ENCODE measurements at places on chromosomes 6 and 20. TPM values are rescaled to one million over a fixed set of nuclear protein-coding genes. Genes with fewer than 3 reads are reported as not detected.

The HCRTR2 gene
- not detected for total RNA-seq

The ZBTB9 gene
- total RNA-seq, result 7.5 TPM

The NKX2-4 gene
- total RNA-seq, result not detected

The CFAP206 gene
- 0.48 TPM for total RNA-seq

The PCED1A gene
- 35.8 TPM for total RNA-seq

The TSPYL4 gene
- total RNA-seq, result 2.9 TPM

The AVP gene
- not detected for total RNA-seq

The GABBR1 gene
- total RNA-seq, result 4.9 TPM

The PLA2G7 gene
- total RNA-seq, result not detected

The KIF6 gene
- total RNA-seq, result 0.21 TPM

The KIFC1 gene
- total RNA-seq, result 0.85 TPM

The OPRM1 gene
- not detected for total RNA-seq

The RHAG gene
- total RNA-seq, result not detected

The SPAG4 gene
- 10.9 TPM for total RNA-seq

The PRSS35 gene
- total RNA-seq, result under 0.01 TPM

The PYGB gene
- total RNA-seq, result 357 TPM

The HLA-DQB1 gene
- total RNA-seq, result not detected

The GHRH gene
- not detected for total RNA-seq

The ANKRD6 gene
- total RNA-seq, result 7.7 TPM

The MDFI gene
- 113 TPM for total RNA-seq

The DZANK1 gene
- 0.72 TPM for total RNA-seq

The RNF182 gene
- 1.4 TPM for total RNA-seq

The BACH2 gene
- 1.9 TPM for total RNA-seq

The SLC17A1 gene
- not detected for total RNA-seq

The XKR7 gene
- not detected for total RNA-seq

The PLCB1 gene
- 0.24 TPM for total RNA-seq

The EBF4 gene
- total RNA-seq, result 1.2 TPM

The NRSN1 gene
- not detected for total RNA-seq

The HLA-F gene
- total RNA-seq, result 13.4 TPM

The ACTL10 gene
- 2.7 TPM for total RNA-seq

The GMEB2 gene
- 15.3 TPM for total RNA-seq

The TUBB2B gene
- 10.8 TPM for total RNA-seq

The CNPY3 gene
- 16.2 TPM for total RNA-seq

The RANBP9 gene
- 23.4 TPM for total RNA-seq

The RSPO4 gene
- total RNA-seq, result not detected

The SLC24A3 gene
- 1.2 TPM for total RNA-seq

The NKAPL gene
- total RNA-seq, result 0.48 TPM
